Esophagus squamous epithelium (tissue), 5 donors: ENCODE measurements at places on chromosomes 2 and 18.

DNA sequence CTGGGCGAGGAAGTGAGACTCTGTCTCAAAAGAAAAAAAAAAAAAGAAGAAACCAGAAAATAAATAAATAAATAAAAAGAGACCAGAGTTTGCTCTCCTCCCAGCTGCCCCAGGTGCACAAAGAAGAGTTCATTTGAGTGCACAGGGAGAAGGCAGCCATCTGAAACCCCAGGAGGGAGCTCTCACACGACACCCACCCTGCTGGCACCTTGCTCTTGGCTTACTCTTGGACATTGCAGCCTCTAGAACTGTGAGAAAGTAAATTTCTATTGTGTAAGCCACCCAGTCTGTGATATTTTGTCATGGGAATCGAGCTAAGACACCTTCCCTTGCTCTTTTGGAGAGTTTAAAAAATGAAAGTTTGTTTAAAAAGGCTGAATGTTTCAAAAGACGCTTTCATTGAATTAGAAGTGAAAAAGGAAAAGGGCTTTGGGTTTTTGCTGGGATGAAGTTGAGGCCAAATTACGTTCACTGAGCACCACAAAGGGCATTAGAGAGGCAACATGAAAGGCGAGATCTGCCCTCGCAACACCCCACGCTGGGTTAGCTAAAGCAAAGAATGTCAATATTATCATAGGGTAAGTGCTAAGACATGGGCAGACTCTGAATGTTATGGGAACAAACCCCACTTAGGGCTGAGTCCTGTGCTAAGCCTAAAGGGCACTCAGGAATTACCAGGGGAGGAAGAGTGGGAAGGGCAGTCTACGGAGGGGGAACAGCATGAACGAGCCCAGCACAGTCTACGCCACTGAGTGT lies 128.9 kb upstream of the RIOK3 start:
- DNase-seq: no peak
- H3K27ac ChIP-seq: no peak overlapping the region
- H3K4me1 ChIP-seq: no peaks in the 10 kb centered on the region

- no peak overlapping the region for H3K27ac ChIP-seq
- no peak overlapping the region for H3K4me3 ChIP-seq
- H3K36me3 ChIP-seq: no peaks in the 10 kb centered on the region
- H3K27me3 ChIP-seq: no peaks in the 10 kb centered on the region
- H3K4me1 ChIP-seq: peaks cover 3% of the 10 kb centered on the region
- no peak for DNase-seq
Measured at GRCh38 chr2:113231064-113231463, 47.7 kb downstream of the PAX8 start.

DNA sequence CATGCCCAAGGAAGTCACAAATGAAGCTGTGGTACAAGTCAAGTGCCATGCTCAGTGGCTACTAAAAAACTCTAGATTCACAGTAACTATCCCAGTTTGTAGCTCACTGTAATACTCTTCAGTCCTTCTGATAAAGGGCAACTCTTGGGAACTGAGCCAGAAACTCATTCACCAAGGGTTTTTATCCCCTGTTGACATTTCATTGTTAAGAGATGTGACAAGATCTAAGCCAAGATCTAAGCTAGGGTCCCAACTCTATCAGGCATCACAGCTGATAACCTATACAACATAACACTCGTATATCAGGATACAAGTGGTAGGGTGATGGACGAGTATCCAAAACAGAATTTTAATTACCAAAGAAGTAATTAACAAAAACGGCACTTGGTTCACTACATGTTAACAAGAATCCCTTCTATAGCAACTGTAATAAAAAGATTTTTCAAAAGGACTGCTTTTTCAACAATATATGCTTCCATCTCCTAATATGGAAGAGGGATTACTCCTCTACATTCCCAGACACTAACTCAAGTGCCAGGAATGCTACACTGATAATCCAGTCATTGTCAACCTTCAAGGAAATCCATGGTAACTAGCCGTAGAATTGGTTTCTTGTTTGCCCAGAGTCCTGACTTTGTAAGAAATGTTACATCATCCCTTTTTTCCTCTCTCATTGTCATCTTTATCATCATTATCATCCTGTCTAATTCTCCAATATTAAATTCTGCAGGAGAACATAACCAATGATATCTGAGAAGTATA lies 111.7 kb downstream of the CDH2 start:
- DNase-seq: no peak
- H3K4me3 ChIP-seq: no peak overlapping the region
- no peak overlapping the region for H3K27ac ChIP-seq
- H3K36me3 ChIP-seq: no peaks in the 10 kb centered on the region
- H3K4me1 ChIP-seq: no peaks in the 10 kb centered on the region
- H3K27me3 ChIP-seq: no peaks in the 10 kb centered on the region

DNA sequence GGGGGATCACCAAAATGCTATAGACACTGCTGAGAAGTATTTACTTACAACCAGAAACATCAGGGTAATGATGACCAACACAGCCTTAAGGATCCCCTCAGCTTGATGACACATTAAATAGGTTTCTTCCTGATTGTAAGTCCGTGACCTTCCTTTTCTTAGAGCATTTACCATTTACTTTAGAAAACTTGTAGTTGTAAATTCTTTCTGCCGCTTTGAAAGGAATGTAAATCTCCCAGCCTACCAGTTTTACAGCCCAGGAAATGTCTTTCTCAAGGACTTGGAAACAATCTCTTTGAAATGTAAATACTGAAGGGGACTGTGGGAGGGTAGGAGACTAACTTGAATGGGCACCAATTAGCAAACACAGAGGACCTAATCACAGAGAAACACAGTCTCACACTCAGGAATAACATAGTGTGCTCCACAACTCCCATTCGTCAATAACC lies 278.6 kb downstream of the DSC3 start:
- DNase-seq: no peak
- H3K4me1 ChIP-seq: no peaks in the 10 kb centered on the region
- no peak overlapping the region for H3K27ac ChIP-seq
- H3K4me3 ChIP-seq: no peak overlapping the region
- no peaks in the 10 kb centered on the region for H3K36me3 ChIP-seq

DNA sequence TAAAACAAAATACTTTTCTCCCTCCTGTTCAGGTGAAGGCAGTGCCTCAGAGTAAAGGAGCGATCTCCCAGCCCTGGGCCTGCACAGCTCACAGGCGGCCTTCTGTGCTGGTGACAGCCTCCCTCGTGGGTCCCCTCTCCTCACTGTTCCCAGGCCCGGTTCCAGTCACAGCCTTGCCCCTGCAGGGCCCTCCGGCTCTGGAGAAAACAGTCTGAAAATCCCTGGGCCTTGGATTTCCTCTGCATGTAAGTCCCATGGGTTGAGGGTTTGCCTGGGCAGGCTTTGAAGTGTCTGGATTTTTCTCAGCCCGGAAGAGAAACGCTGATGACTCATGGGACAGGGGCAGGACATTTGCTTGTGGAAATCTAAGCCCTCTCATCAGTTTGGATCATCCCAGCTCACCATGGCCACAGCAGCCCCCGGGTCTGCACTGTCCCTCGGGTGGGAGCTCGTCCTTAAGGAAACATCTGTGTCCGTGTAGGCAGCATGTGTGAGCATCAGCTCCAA lies 186.1 kb upstream of the RAB12 start:
- H3K4me1 ChIP-seq: peaks cover 6% of the 10 kb centered on the region
- DNase-seq: no peak
- no peaks in the 10 kb centered on the region for H3K27me3 ChIP-seq
- no peak overlapping the region for H3K27ac ChIP-seq
